Upper lobe of right lung (tissue), 1 donor: ENCODE measurements at places on chromosomes 7 and 10. TPM values are rescaled to one million over a fixed set of nuclear protein-coding genes. Genes with fewer than 3 reads are reported as not detected.

DNA sequence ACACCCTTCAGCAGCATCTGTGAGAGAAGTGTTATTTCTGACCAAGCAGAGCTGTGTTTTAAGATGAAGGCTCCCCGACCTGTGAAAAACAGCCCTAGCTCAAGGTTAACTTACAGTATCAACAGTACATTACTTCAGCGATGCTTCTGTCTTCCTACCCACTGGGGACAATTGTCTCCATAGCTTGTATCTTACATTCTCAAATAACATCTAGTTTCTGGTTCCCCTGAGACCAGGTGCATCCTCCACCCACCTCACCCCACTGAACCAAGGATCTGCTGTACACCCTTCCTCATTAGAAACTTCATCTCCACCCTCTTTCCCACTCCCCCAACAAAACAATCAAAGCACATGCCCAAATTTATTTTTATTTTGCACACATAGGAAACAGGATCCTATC, 102.0 kb downstream of the VOPP1 start:
- no peak for DNase-seq

- DNase-seq: no peak
Measured at GRCh38 chr10:101301111-101301731, 52.7 kb upstream of the BTRC start.

- DNase-seq: no peak
Measured at GRCh38 chr7:33714208-33714607, 191.1 kb upstream of the BMPER start.

OR2A12 gene
- not detected for total RNA-seq

CYP26C1 gene
- 0.35 TPM for total RNA-seq

MEOX2 gene
- total RNA-seq: 21.9 TPM

DNA sequence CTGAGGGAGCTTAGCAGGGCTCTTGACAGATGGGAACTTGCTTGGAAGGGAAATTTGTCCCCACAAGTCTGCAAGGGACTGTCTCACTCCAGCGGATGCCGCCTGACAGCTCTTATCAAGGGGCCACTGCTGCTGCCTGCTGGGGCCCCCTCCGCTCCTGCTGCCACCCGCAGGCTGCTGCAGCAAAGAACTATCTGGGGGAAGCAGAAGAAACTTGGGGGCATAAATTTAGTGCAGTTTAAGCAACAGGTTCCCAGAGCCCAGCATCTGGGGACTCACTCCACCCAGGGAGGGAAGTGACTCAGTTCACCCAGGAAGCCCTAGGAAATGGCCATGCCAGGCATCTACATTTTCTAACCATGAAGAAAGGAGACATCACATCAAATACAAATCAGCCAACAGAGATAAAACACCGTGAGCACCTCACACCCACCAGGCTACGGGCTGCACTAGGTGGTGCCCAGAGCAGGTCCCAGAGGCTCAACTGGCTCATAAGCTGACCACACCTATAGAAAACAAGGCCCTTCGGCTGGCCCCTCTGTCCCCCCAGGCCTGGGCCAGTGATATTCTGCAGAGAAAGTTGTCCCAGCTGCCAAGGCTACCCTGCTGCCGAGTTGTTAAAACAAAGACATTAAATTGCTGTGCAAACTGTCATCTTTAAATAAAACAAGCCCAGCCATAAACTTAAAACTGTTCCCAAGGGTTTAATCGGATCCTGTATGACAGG, 3.7 kb downstream of the RGS10 start:
- no peak for DNase-seq

DNA sequence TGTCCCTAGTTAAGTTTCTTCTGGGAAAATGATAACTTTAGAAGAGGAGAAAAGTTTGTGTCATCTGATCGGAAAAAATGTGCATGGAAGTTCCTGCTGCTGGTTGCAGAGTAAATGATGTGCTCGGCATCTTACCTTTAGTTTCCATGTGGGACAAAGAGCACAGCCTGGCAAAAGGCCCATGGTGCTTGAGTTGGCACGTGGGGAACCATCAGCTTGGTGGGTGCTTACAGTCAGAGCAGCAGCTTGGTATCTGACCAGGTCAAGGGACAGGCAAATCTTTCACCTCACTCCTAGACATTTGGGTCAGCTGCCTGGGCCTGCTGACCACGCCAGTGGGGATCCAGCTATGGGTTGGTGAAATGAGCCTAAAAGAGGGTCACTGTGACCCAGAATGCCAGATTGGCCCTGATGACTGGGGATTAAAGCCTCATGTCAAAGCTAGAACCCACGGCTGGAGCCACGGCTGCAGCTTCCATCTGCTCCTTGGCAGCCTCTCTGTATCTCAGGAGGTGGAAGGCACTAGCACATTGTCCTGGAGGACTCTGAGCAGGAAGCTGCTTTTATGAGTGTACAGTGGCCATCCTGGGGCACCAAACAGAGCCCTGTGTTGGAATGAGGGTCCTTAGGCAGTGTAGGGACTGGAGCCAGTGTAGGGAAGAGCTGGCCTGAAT, 24.7 kb downstream of the VWC2 start:
- no peak for DNase-seq

NEUROD6 gene
- total RNA-seq: not detected

DNA sequence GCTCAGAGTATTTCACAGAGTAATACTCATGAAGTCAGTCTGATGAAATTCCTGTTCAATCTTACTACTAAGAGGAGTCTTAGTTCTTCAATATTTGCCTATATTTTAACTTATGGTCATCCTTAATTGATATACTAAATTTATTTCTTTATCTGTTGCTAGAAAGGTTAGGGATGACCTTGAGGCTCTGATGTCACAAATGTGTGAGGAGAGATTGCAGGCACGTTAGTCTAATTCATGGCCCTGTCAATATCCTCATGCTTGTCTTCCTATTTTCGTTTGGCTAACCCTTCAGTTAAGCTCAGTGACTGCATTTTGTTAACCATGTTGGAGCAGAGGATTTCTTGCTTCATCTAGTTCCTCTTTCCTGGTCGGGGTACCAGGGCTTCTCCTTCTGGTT, 704.7 kb upstream of the COBL start:
- no peak for DNase-seq

- no peak for DNase-seq
Measured at GRCh38 chr7:13984831-13985685, 4.4 kb downstream of the ETV1 start.

CYP3A7 gene
- total RNA-seq: 1.6 TPM

CYP2W1 gene
- not detected for total RNA-seq

AOAH gene
- 20.8 TPM for total RNA-seq

DNA sequence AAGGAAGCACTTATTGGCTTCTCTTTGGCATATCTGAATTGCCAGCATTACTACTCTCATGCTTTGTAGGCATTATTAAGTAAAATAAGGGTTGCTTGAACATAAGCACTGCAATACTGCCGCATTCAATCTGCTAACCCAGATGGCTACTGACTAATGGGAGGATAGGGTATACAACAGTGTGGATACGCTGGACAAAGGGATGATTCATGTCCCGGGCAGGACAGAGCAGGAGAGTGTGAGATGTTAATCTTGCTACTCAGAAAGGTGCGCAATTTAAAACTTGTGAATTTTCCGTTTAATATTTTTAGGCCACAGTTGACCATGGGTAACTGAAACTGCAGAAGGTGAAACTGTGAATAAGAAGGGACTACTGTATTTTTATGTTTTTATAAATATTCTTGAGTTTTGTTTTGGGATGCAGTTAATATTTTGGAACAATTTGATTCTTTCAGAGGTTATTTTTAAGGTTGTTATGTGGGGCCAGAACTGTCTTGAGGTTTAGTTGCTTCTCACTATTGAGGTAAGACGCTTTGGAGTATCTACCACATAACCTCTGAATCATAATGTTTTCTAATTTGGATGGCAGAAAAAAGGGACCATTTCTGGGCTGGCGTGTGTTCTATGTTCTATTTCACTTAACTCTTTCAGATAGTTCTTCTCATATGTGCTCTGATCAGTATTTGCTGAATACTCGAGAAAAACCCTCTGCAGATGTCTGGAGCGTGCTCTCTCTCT, 75.7 kb upstream of the SYPL1 start:
- no peak for DNase-seq

DNA sequence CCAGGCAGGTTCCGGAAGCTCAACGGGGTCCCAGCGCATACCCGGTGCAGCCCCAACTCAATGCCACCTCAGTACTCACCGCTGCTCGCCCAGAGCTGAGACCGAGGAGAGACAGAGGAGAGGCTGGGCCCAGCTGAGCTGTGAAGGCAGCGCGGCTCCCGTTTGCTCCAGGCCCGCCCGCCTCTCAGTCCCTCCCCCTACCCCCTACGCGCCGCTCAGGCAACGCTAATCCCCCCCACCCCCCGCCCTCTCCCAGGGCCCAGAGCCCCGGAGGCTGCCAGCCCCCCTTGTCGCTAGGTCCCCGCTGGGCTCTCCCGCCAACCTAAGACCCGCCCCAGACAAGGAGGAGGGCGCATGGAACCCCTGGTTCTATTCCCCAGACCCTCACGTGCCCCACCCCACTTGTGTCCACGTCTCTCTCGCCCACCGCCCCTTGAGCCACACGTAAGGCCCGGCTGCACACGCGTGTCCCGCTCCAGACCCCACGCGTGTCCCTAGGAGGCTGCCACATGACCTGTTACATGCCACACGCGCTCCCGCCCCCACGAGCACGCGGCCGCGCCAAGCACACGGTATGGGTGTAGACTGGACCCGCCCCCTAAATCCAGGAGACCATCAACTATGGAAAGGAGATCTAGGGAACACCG, at the start of gene PSD:
Gene PSD (minus strand): TSS at position 164 of the 647 bp plus-strand sequence. CDS start 1,747 bp downstream, outside the sequence.
- no peak for DNase-seq

- DNase-seq: no peak
Measured at GRCh38 chr7:39721345-39721744, 98.0 kb downstream of the RALA start.

- DNase-seq: no peak
Measured at GRCh38 chr7:106793015-106793975, 71.8 kb upstream of the PIK3CG start.

UNCX gene
- total RNA-seq: not detected

GRCh38 chr10:44357023-44357540, 27.8 kb downstream of the CXCL12 start:
- no peak for DNase-seq

DNA sequence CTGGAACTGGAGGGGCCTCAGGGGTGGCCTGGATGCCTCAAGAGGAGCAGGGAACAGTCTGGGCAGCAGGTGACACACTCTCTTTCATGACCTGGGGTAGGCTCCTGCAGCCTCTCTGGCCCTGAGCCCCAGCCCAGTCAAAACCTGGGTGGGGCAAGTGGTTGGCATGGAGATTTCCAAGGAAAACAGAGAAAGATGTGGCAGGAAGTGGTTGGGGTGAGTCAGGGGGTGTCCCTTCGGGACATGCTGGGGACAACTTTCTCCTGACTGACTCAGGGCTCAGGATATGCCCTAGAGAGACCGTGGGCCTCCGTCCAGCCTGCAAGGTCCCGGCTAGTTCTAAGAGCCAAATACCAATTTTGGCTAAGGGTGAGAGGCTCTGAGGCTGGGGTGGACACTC, 2.9 kb downstream of the AQP1 start:
- DNase-seq: no peak

GRCh38 chr10:99775850-99776249, 6.6 kb upstream of the ABCC2 start:
- no peak for DNase-seq

CDK13 gene
- total RNA-seq: 51.4 TPM

DNA sequence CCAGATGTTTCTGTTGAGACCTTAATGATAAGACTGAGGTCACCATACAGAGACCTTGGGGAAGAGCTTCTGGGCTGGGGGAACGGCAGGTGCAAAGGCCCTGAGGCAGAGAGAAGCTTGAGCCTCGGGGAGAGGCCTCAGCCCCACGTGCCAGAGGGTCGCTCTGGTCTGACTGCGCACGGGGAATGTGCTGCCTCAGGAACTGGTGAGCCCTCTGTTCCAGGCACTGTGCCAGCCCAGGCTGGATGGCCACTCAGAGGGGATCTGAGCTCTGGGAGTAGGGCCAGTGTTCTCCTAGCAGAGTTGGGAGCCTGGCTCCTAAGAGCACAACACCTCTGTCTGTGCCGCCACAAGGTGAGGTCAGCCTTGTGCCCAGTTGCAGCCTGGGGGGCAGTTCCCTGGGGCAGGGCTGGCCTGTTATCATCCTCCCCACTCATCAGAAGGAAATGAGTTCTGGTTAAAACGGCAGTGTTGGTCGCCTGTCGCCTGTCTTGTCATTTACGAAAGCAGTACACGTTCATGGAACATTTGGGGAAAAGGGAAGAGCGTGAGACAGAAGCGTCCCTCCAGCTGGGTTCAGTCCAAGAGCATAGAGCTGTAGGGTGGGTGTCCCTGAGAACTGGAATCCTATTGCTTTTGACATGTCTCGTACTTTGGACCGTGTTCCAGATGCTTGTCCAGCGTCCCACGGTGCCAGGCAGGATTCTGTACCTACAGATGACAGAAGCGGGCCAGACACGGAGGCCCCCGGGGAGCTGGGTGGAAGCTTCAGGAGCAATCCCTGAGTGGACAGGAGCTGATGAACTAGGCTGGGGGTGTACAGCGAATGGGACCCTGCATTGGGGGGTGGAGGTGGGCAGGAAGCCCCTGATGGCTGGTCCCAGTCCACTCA, 4.3 kb downstream of the TTYH3 start:
- peak; percentile 81 for DNase-seq

MRC1 gene
- total RNA-seq: 370 TPM

DNA sequence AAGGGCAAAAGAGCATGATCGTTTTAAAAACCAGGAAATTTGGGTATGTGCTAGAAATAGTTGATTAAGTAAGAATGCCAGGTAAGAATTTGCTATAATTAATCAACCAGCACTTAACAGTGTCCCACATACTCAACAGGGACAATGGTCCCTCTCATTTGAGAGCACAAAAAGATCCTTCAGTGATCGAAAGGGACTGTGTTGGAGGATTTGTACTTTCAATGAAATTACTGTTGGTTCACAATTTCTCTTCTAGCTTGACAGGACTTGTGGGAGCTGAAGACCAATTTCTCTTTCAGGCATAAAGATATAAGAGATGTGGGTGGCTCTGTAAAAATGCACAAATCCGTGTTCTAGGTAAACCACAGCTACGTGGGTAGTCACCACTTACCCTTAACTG, 12.5 kb upstream of the PLEKHS1 start:
- no peak for DNase-seq
